Thoracic aorta (tissue), 2 donors: ENCODE measurements at places on chromosomes 3 and 15.

DNA sequence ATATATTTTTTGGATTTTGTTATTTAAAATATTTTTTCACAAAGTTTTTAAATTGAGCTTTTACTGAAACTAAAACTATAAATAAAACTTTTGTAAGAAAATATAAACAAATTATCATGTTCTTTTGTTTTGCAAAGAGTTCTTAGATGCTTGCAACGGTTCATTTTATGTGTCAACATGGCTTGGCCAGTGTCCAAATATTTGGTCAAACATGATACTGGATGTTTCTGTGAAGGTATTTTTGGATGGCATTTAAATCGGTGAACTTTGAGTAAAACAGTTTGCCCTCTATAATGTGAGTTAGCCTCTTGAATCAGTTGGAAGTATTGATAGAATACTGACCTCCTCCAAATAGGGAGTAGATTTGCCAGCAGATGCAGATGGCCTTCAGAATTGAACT is 612.6 kb upstream of the NECTIN3 start:
- no peaks in the 10 kb centered on the region for H3K36me3 ChIP-seq
- no peak overlapping the region for H3K4me3 ChIP-seq
- no peak for DNase-seq
- no peak overlapping the region for H3K27ac ChIP-seq
- no peaks in the 10 kb centered on the region for H3K4me1 ChIP-seq

DNA sequence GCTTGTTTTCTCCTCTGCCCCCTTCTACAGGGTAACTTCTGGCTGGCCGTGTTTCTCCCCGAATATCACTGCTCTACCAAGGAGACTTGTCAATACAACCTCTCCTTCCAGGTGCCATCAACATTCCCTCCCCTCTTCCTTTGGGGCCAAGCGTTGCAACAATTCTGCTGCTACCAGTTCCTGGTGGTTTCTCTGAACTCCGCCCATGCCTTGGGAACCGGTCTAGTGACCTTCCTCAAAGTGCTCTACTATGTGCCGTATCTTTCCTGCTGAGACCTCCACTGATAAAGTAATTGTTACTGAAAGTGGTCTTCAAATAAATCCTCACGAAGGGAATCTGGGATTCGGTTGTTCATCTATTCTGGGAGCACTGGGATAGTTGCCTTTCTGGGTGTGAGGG is 26.2 kb downstream of the PCSK6 start:
- no peaks in the 10 kb centered on the region for H3K4me1 ChIP-seq
- H3K27ac ChIP-seq, result no peak overlapping the region
- no peaks in the 10 kb centered on the region for H3K27me3 ChIP-seq
- no peak overlapping the region for H3K4me3 ChIP-seq

DNA sequence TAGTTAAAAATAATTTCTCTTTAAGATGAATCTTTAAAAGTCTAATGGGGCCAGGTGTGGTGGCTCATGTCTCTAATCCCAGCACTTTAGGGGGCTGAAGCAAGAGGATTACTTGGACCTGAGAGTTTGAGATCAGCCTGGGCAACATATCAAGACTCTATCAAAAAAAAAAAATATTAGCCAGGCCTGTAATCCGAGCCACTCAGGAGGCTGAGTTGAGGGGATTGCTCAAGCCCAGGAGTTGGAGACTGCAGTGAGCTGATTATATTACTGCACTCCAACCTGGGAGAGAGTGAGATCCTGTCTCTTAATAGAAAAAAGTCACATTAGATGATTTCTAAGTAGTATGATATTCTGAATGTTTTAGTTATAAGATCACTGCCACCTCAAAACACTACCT is 322.0 kb upstream of the MANF start:
- H3K36me3 ChIP-seq, result no peaks in the 10 kb centered on the region
- no peaks in the 10 kb centered on the region for H3K4me1 ChIP-seq

- H3K4me3 ChIP-seq, result no peak overlapping the region
- no peak for DNase-seq
- H3K36me3 ChIP-seq, result no peaks in the 10 kb centered on the region
- H3K27me3 ChIP-seq, result no peaks in the 10 kb centered on the region
- H3K27ac ChIP-seq, result no peak overlapping the region
- H3K4me1 ChIP-seq, result peaks cover 3% of the 10 kb centered on the region
These were observed 313.2 kb upstream of the MME start for GRCh38 chr3:154766765-154767503.

DNA sequence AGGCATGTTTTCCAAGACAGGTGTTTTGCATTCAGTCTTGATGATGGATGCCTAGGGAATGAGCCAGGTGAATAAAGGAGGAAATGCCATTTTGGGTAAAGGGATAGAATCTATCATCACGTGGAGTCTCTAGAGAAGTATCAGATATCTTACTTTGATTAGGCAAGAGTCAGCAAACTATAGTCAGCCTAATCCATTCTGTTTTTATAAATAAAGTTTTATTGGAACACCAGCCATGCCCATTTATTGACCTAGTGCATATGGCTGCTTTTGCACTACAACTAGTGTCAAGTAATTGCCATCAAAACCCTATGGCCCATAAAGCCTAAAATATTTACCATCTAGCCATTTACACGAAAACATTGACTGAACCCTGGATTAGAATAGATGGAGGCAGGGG is 231.2 kb downstream of the SLC9A9 start:
- H3K27ac ChIP-seq, result no peak overlapping the region
- no peaks in the 10 kb centered on the region for H3K36me3 ChIP-seq
- no peak for DNase-seq
- H3K4me3 ChIP-seq, result no peak overlapping the region
- no peaks in the 10 kb centered on the region for H3K27me3 ChIP-seq
- no peaks in the 10 kb centered on the region for H3K4me1 ChIP-seq

GRCh38 chr3:153617463-153617862 is 455.4 kb downstream of the RAP2B start:
- no peaks in the 10 kb centered on the region for H3K36me3 ChIP-seq
- DNase-seq, result no peak
- no peaks in the 10 kb centered on the region for H3K4me1 ChIP-seq
- no peak overlapping the region for H3K27ac ChIP-seq
- no peaks in the 10 kb centered on the region for H3K27me3 ChIP-seq

GRCh38 chr3:56342475-56342874 is 125.8 kb downstream of the ERC2 start:
- no peaks in the 10 kb centered on the region for H3K36me3 ChIP-seq
- no peak overlapping the region for H3K27ac ChIP-seq
- DNase-seq, result no peak
- H3K4me3 ChIP-seq, result no peak overlapping the region
- no peaks in the 10 kb centered on the region for H3K4me1 ChIP-seq
- no peaks in the 10 kb centered on the region for H3K27me3 ChIP-seq

DNA sequence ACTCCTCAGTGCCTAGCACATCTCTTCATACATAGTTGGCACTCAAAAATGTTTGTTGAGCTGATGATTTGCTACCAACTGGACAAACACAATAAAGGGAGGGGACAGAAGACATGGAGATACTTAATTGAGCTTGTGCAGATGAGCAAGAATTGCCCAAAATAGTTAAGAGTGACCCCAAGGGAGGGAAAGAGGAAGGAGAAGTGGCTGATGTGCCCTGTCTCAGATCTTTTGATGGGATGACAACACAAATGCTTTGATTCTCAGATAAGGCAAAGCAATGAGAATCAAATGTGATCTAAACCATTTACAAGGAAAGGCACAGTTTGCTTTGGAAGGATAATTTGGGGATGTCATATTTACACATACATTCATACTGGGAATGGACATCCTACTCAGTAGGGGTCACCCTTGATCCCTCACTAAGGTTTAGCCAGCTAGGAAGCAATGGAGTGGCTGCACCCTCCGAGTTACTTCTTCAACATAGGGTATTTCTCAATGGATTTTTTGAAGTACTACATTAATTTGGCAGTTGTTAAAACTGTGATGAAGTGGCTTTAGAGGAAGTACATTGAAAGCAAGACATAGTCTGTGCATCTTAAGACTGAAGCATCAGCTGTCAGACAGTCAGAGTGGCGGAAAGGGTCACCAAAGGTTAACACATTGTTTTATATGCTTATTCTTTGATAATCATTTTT is 21.9 kb upstream of the SSR3 start:
- H3K4me1 ChIP-seq, result no peaks in the 10 kb centered on the region
- DNase-seq, result no peak
- no peak overlapping the region for H3K27ac ChIP-seq
- no peaks in the 10 kb centered on the region for H3K36me3 ChIP-seq
- no peak overlapping the region for H3K4me3 ChIP-seq
- no peaks in the 10 kb centered on the region for H3K27me3 ChIP-seq

DNA sequence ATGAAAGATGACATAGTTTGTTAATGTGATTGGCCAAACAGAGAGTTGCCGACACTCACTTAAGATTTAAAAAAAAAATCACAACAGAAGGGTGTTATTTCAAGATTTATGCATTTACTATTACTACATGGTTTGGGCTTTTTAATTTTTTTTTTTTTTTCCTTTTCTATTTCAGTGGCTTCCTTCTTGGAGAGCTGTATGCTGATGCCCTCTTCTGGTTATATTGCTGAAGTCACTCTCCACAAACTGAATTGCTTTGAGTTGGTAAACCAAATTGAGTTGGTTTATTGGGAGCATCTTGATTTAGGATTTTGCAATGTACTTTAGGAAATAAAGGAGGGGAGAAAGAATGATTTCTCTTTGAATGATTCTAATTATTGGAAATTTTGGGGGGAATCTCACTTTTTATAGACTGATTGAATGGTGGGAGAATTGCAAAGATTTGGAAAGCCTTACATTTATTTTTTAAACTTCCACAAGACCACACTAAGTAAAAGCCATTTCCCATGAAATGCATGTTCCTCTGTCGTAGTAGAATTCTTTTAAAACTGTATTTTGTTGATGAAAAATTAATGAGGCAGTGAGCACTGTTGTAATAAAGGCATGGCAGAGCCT is 186.6 kb upstream of the FEZF2 start:
- H3K27ac ChIP-seq, result no peak overlapping the region
- H3K4me3 ChIP-seq, result no peak overlapping the region
- H3K36me3 ChIP-seq, result no peaks in the 10 kb centered on the region

DNA sequence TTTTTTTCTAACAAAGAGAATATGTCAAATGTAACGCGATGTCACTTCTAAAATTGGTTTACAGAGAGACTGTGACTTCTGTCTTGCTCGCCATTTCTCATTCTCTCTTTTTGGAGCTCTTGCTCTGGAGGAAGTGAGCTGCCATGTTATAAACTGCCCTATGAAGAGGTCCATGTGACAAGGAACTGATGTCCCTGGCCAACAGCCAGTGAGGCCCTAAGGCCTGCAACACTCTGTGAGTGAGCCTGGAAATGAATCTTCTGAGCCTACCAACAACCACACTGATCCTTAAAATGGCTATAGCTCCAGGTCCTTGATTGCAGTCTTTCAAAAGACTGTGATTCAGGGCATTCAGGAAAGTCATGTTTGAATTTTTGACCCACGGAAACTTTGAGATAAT is 49.9 kb downstream of the NMD3 start:
- no peak overlapping the region for H3K4me3 ChIP-seq
- no peaks in the 10 kb centered on the region for H3K27me3 ChIP-seq
- no peaks in the 10 kb centered on the region for H3K4me1 ChIP-seq
- peaks cover 3% of the 10 kb centered on the region for H3K36me3 ChIP-seq

GRCh38 chr3:110583373-110583935 is 488.2 kb upstream of the NECTIN3 start:
- no peaks in the 10 kb centered on the region for H3K27me3 ChIP-seq
- DNase-seq, result no peak
- H3K4me1 ChIP-seq, result peaks cover 5% of the 10 kb centered on the region
- H3K27ac ChIP-seq, result no peak overlapping the region
- H3K36me3 ChIP-seq, result no peaks in the 10 kb centered on the region

GRCh38 chr15:80970018-80970657 is 19.5 kb downstream of the MESD start:
- H3K4me1 ChIP-seq, result no peaks in the 10 kb centered on the region
- no peak for DNase-seq
- no peaks in the 10 kb centered on the region for H3K27me3 ChIP-seq
- H3K27ac ChIP-seq, result no peak overlapping the region
- H3K36me3 ChIP-seq, result no peaks in the 10 kb centered on the region

DNA sequence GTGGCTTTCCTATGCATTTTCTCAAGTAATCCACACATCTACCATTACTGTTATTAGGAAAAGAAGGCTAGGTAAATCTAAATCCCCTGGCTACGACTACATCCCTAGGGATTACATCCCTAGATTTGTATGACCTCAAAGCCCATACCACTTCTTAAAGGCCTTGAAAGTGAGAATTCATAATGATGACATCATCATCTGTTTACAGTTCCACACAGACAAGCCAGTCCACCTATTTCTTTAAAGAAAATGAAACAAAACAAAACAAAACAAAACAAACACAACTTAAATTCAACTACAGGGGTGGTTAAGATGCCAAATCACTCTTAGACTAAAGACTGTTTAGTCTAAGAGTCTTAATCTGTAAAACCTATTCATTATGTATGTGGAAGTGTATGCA is 5.7 kb downstream of the WDR72 start:
- H3K4me1 ChIP-seq, result no peaks in the 10 kb centered on the region
- H3K4me3 ChIP-seq, result no peak overlapping the region
- no peaks in the 10 kb centered on the region for H3K27me3 ChIP-seq
- H3K36me3 ChIP-seq, result no peaks in the 10 kb centered on the region
- H3K27ac ChIP-seq, result no peak overlapping the region

DNA sequence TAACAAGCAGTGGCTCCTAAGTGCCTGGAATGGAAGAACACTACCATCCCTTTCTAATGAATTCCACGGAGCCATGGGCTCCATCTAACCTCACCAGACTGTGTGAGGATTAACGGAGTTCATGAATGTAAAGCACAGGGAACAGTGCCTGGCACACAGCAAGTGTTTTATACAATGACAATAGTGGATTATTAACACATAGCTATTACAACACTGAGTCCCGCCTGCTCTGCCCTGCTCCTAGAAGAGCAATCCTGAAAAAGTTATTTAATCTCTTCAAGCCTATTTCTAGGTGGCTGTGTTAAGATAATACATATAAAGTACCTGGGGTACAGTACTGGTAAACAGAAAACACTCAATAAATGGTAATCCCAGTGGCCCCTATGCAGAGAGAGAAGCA is 51.4 kb downstream of the RYK start:
- H3K27ac ChIP-seq, result no peak overlapping the region
- H3K27me3 ChIP-seq, result no peaks in the 10 kb centered on the region
- DNase-seq, result no peak
- H3K4me3 ChIP-seq, result no peak overlapping the region
- peaks cover 7% of the 10 kb centered on the region for H3K36me3 ChIP-seq
- no peaks in the 10 kb centered on the region for H3K4me1 ChIP-seq

GRCh38 chr3:126433496-126434263 is 39.0 kb downstream of the CFAP100 start:
- H3K27ac ChIP-seq, result no peak overlapping the region
- no peaks in the 10 kb centered on the region for H3K4me1 ChIP-seq
- no peak for DNase-seq
- H3K27me3 ChIP-seq, result no peaks in the 10 kb centered on the region
- H3K4me3 ChIP-seq, result no peak overlapping the region

DNA sequence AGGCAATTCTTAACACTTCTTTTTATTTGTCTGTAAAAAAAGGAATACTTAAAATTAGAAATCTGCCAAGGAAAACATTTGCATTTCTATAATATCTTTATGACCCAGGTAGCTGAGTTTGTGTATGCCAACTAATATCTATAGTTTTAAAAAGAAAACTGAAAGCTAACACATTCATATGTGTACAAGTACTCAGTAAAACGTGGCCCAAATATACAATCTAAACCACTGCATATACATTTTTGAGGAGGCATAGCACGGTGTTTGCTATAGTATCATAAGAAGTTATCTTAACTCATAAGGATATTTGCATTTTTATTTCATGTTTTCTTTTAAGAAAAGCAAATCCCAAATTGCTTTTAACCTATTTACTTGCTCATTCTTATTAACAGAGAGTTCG is 172.7 kb downstream of the ZBTB20 start:
- H3K27ac ChIP-seq, result no peak overlapping the region
- no peaks in the 10 kb centered on the region for H3K36me3 ChIP-seq
- no peak overlapping the region for H3K4me3 ChIP-seq
- no peaks in the 10 kb centered on the region for H3K4me1 ChIP-seq
- DNase-seq, result no peak
